Activated CD8-positive, alpha-beta memory T cell treated with anti-CD3 and anti-CD28 coated beads for 1 hour (primary cell): ENCODE measurements at places on chromosomes 12 and 14.

- DNase-seq, result no peak
These were observed 241.0 kb downstream of the TMEM117 start for GRCh38 chr12:44076871-44077270.

- DNase-seq, result no peak
These were observed 1.6 kb upstream of the CHD4 start for GRCh38 chr12:6608592-6609281.

DNA sequence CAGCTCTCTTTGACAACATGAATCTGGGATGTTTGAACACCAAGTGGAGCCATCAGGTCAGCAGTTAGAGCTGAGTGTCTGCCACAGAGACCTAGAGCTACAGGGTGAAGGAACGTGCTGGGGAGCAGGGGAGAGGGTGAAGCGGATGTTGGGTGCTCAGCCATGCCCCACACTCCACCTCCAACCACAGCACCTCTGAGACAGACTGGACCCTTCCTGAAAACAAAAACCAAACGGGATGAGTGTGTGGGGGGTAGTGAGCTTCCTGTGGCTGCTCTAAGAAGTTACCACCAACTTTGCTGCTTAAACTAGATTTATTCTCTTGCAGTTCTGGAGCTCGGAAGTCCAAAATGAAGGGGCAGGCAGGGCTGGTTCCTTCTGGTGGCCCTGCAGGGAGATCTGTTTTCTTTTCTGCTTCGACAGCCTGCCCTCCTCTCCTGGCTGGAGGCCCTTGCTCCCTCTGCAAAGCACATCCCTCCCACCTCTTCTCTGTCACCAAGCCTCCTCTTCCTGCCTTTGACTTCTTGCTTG is 5.6 kb upstream of the GOLGA3 start:
- DNase-seq, result no peak

GRCh38 chr12:71556875-71557274 is 106.8 kb downstream of the ZFC3H1 start:
- DNase-seq, result no peak

DNA sequence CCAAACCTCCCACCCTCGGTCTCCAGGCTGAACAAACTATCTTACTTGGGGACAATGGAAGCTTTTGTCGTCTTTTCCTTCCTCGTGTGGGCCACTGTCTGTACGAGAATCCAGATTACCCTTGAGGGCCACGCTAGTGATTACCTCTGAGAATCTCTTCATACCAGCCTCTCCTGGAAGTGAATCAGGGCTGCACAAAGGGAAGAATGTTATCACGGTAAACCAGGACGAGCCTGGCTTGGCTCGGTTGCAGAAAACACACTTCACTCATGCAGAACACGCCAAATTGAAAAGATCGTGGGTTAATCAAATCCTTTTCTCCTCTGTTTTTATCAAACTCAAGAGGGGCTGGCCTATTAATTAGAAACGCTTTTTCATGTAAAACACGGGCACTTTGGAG is 51.6 kb upstream of the MYL2 start:
- no peak for DNase-seq

- DNase-seq, result no peak
These were observed 29.4 kb upstream of the KCNA5 start for GRCh38 chr12:5014269-5014668.

DNA sequence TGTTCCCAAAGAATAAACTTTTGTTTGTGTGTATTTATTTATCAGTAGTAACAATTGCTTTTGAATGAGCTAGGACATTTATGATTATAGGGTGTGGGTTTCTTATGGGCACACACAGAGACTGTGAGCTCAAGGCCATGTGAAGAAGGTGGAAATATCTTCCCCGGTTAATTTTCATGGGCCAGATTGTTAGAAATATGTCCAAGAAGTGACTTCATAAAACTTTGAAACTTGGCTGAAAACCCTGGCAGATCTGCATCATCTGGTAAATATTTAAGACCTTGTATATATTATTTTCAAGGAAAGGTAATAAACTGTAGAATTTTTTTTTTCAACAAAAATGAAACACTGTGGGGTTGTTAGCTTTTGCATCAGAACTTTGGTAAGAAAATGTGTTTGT is 53.5 kb upstream of the RNU6-8 start:
- DNase-seq, result no peak

DNA sequence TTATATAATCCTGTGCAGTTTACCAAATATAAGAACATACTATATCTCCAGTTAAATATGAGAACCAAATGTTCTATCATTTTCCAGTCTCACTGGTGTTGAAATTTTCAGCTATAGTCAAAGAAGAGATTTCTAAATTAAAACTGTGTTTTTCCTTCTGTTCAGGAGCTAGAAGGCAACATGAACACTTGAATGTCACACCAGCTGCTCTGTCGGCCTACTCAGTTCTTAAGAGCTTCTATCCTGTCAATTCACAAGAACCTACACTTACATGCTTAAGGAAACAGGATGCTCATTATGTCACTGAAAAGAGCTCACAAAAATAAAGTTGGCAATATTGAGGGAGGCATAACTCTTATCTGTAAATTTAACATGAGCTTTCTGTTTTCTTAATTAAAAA is 43.1 kb downstream of the ATP2B1 start:
- no peak for DNase-seq

DNA sequence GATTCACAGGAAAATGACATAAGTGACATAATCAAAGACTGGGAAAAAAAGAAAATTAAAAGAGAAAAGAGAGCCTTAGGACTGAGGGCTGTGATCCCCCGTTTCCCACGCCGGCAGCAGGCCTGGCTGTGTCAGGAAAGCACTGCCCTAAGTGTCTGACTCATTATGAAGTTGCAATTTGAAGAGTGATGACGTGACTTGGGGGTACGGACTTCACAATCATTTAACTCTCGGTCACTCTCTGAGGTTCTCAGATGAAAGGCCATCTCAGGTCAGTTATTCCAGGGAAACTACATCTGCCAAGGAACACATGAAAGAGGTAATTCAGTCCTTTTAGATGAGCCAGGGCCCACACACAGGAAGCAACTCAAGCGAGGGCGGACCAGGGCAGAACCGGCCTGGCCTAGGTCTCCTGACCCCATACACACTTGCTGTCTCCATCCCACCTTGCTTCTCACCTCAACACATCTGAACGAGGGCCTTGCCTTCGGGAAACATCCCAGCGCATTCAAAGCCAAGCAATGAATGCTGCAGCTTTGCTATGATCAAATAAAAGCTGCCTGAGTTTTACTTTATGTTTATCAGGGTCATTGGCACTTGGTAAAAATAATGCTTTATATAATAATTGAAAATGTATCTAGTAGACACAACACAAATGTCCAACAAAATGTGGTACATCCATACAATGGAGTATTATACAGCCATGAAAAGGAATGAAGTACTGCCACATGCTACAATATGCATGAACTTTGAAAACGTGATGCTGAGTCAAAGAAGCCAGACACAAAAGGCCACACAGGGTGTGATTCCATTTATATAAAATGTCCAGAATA is 2.7 kb downstream of the SSH1 start:
- DNase-seq, result no peak

- no peak for DNase-seq
These were observed 4.6 kb upstream of the LRRC23 start for GRCh38 chr12:6899837-6900519.

- DNase-seq, result peak; percentile 42
These were observed 12.9 kb upstream of the CALM1 start for GRCh38 chr14:90383731-90384542.

DNA sequence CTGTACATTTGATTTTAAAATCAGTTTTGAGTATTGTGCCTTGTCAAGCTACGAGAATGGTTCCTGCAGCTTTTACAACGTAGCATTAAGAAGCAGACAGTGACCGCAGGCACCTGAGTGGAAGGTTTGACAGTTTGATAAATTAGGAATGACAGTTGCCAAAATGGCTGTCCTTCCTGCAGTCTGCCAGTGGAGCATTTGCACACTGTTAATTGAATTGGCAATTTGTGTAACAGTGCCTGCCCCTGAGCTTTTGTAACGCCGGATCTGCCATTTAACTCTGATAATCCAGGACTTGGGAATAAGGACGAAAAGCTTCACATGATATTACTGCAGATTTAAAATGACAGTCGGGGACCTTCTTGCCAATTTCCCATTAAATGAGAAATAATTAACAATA is 385.3 kb downstream of the NPAS3 start:
- DNase-seq, result no peak
